ENCODE measurements at places on chromosomes 11 and 22. TPM values are rescaled to one million over a fixed set of nuclear protein-coding genes. Genes with fewer than 3 reads are reported as not detected.

DNA sequence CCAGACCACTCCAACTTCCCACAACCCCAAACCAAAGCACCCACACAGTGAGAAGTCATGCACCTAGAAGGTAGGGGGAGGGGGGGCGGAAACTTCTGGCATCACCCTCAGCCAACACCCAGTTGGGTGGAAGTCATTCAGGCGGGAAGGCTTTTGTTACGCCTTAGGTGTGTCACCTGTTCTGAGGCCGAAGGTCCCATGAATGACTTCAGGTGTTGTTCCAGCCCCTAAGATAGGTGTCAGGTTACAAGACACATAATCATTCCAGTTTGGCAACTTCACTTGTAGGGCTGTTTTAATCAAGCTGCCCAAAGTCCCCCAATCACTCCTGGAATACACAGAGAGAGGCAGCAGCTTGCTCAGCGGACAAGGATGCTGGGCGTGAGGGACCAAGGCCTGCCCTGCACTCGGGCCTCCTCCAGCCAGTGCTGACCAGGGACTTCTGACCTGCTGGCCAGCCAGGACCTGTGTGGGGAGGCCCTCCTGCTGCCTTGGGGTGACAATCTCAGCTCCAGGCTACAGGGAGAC lies at the start of gene TMPRSS4:
TSS of gene TMPRSS4 (plus strand) at position 325 of the 528 bp plus-strand sequence. CDS start 225 bp downstream, outside the sequence.
- H3K27me3 ChIP-seq: no peaks in the 10 kb centered on the region

- H3K27me3 ChIP-seq: no peaks in the 10 kb centered on the region
- H3K36me3 ChIP-seq: no peaks in the 10 kb centered on the region
- no peak overlapping the region for H3K4me3 ChIP-seq
- no peak for DNase-seq
These were observed 25.4 kb upstream of the ADORA2A start for GRCh38 chr22:24401931-24402367.

- peaks cover 4% of the 10 kb centered on the region for H3K36me3 ChIP-seq
- no peak overlapping the region for H3K4me3 ChIP-seq
- peaks cover 40% of the 10 kb centered on the region for H3K27me3 ChIP-seq
- no peak overlapping the region for H3K27ac ChIP-seq
These were observed 15.4 kb downstream of the MS4A13 start for GRCh38 chr11:60530454-60531100.

DNA sequence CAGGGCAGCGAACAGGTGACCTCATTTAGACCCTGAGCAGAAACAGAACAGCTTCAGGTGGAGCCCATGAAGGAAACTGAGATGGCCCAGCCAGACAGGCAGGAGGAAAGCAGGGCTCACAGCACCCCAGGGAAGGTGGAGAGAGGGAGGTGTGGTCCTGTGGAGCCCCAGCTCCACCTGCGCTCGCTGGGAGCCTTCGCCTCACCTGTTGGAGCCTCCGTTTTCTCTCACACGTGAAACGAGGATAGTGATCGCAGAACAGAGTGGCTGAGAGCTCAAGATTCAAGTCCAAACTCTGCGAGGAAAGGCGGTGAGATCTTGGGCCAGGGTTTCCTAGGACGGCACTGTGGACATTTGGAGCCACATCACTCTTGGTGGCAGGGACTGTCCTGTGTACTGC lies 8.6 kb upstream of the CERK start:
- no peak overlapping the region for H3K4me3 ChIP-seq
- peaks cover 27% of the 10 kb centered on the region for H3K4me1 ChIP-seq
- DNase-seq: no peak
- no peaks in the 10 kb centered on the region for H3K27me3 ChIP-seq

DNA sequence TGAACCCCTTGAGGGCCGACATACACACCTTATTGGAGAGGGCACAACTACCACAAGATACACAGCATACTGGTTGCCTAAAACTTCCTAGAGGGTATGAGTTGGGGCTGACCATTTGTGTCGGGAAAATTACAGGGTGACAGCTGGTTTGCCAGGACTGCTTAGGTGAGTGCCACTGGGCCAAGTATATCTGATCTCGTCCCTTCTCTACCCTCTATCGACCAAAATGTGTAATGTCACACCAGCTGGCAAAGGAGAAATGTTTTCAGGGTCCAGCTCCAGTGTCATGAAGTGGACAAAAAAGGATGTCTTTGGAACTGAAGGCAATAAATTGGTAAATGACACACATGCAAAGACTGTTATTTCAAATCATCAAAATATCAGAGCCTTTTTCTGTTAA lies 126.1 kb downstream of the PGR start:
- no peak overlapping the region for H3K4me3 ChIP-seq
- H3K27ac ChIP-seq: no peak overlapping the region
- no peaks in the 10 kb centered on the region for H3K4me1 ChIP-seq
- no peak for DNase-seq
- H3K36me3 ChIP-seq: no peaks in the 10 kb centered on the region

- DNase-seq: no peak
- H3K27ac ChIP-seq: no peak overlapping the region
- H3K4me3 ChIP-seq: no peak overlapping the region
- H3K4me1 ChIP-seq: no peaks in the 10 kb centered on the region
- no peaks in the 10 kb centered on the region for H3K36me3 ChIP-seq
- no peaks in the 10 kb centered on the region for H3K27me3 ChIP-seq
These were observed 636.3 kb upstream of the TENM4 start for GRCh38 chr11:80077113-80077512.

- peaks cover 6% of the 10 kb centered on the region for H3K36me3 ChIP-seq
- no peak overlapping the region for H3K27ac ChIP-seq
- H3K4me1 ChIP-seq: no peaks in the 10 kb centered on the region
- H3K4me3 ChIP-seq: no peak overlapping the region
These were observed 951.1 kb downstream of the LRRC4C start for GRCh38 chr11:40508303-40508702.

DNA sequence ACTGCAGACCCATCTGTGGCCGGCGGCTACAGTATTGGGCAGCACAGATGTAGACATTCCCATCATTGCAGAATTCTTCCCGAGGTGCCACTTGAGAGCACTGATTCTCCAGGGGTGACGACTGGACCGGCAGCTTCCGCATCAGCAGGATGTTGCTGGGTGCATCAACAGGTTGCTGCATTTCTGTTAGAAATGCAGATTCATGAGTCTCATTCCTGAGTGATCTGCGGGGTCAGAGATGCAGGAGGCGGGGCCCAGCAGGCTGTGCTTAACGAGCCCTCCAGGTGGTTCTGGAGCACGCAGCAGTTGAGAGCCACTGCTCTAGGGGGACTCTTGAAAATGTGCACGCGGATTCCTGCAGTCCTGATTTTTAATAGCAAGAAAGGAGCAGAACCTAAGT lies 321.8 kb downstream of the TBC1D22A start:
- DNase-seq: no peak
- H3K27me3 ChIP-seq: no peaks in the 10 kb centered on the region
- H3K4me1 ChIP-seq: peaks cover 23% of the 10 kb centered on the region

DNA sequence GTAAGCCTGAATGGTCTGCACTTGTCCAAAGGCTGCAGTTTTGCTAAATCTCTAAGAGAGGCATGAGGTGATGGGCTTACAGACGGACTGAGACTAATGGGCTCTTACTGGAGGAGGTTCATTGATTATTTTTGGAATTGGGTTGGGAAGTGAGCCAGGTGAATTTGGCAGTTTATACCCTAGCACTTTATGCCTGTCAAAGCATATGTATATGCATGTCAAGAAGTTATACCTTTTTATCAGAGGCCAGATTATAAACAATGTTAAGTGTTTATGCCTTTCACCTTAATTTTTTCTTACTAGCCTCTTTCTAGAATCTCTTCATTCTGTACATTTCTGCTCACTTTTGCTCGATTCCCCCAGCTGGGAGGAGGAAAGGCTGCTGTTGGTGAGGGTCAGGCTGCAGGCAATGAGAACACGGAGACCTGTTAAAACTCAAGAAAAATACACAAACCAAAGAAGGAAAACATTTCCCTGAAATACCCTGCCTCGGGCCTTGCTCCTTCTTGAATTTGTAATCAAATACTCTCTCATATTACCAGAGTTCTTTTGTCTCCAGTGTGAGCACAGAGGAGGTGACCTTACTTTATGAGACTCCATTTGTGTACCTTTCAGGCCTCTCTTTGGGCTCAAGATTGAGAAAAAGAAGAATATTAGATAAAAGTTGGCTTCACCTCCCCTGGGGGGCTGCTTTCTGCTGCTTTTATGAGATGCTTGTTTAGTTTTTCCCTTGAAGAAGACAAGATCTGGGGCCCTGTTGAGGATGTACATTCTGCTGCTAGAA lies 19.6 kb downstream of the NAT10 start:
- no peak for DNase-seq
- no peak overlapping the region for H3K27ac ChIP-seq
- no peaks in the 10 kb centered on the region for H3K27me3 ChIP-seq

- H3K27ac ChIP-seq: no peak overlapping the region
- H3K36me3 ChIP-seq: peaks cover 12% of the 10 kb centered on the region
- peaks cover 5% of the 10 kb centered on the region for H3K4me1 ChIP-seq
These were observed 20.3 kb downstream of the PPP2R1B start for GRCh38 chr11:111745719-111746504.

- H3K27ac ChIP-seq: peak overlapping the region; percentile 86
- no peak for DNase-seq
- no peaks in the 10 kb centered on the region for H3K27me3 ChIP-seq
- peaks cover 16% of the 10 kb centered on the region for H3K36me3 ChIP-seq
These were observed 23.7 kb upstream of the SORL1-AS1 start for GRCh38 chr11:121476379-121477032.

DNA sequence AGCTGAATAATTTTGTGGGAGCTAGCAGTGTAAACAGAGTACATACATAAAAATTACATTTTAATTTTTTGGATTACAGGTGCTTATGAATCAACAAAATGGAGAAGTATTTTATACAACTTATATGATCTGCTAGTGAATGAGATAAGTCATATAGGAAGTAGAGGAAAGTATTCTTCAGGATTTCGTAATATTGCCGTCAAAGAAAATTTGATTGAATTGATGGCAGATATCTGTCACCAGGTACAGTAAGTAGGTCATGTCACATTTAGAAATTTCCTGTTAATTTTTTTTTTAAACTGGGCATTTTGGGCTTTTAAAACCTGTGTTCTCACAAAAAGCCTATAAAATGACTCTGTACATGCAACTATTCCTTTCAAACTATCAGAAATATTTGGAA lies 24.0 kb downstream of the ATM start:
- H3K27me3 ChIP-seq: no peaks in the 10 kb centered on the region
- H3K27ac ChIP-seq: peak overlapping the region; percentile 79
- peaks cover 14% of the 10 kb centered on the region for H3K36me3 ChIP-seq
- no peak for DNase-seq
- no peak overlapping the region for H3K4me3 ChIP-seq

- no peak for DNase-seq
- H3K27me3 ChIP-seq: peaks cover 5% of the 10 kb centered on the region
- no peak overlapping the region for H3K4me3 ChIP-seq
- no peaks in the 10 kb centered on the region for H3K4me1 ChIP-seq
These were observed 24.9 kb downstream of the CLTCL1 start for GRCh38 chr22:19266547-19267086.

DNA sequence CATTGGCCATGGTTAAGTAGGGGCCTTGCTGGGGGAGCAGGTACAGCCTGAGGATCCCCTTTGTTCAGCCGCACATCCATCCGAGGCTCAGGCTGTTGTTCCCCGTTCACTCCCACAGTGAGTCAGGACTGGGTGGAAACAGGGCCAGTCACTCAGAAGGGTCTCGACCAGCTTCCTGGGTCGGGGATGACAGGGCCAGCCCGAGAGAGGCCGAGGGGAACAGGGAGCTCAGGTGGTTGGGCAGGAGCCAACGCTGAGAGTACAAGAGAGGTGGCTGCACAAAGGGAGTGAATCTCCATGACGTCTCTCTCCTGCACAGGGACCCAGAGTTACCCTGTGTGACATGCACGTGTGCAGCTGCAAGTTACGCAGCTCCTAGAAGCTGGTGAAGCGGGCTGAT lies 97.2 kb upstream of the SHANK2 start:
- H3K36me3 ChIP-seq: no peaks in the 10 kb centered on the region
- no peaks in the 10 kb centered on the region for H3K4me1 ChIP-seq
- H3K27me3 ChIP-seq: peaks cover 20% of the 10 kb centered on the region
- no peak overlapping the region for H3K27ac ChIP-seq
- DNase-seq: no peak

DNA sequence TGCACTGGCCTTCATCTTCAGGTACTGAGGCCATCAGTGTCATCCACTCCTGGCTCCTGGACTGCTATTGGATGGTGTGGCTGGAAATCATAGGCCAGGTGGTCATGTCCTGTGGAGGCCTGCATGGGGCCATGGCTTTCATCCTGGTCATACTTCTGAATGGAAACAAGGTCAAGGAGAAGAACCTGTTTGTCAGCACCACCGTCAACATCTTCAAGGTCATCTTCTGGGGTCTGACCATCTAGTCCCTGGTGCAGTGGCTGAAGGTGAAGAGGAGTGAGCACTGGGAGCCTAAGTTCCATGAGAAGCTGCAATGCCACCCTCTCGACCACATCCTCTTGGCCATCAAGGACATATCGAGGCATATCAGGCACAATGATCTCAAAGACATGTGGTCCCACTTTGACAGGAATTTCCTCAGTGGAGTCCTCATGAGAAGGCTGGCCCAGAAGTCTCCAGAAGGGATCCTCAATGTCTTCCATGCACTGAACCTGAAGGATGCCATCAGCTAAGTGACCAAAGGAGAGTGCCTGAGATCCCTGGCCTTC lies 120.0 kb upstream of the SERPIND1 start:
- no peak for DNase-seq
- no peaks in the 10 kb centered on the region for H3K36me3 ChIP-seq
- no peak overlapping the region for H3K27ac ChIP-seq
- H3K4me3 ChIP-seq: no peak overlapping the region
- H3K27me3 ChIP-seq: no peaks in the 10 kb centered on the region

DNA sequence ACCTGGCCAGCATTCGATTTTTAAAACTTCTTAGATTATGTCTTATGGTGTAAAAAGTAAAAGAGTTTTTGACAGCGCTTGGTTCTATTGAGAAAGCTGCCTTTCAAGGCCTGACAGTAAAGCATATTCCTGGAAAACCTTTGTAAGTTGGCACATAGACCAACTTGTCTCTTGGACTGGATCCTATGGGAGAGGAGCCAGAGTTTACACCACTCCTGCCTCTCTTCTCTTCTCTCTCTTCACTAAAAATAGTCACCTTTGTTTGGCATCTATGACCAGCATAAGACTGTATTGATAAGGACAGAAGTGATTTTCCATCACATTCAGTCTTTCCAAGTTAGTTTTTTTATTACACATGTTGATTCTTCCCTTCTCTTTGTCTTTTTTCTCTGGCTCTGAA lies 33.7 kb downstream of the CSRP3 start:
- H3K27me3 ChIP-seq: no peaks in the 10 kb centered on the region
- no peaks in the 10 kb centered on the region for H3K4me1 ChIP-seq
- DNase-seq: no peak
- H3K27ac ChIP-seq: peak overlapping the region; percentile 4
- H3K36me3 ChIP-seq: peaks cover 18% of the 10 kb centered on the region
- H3K4me3 ChIP-seq: no peak overlapping the region

Gene MFRP
- not detected for total RNA-seq

Gene LRRC75B
- total RNA-seq: not detected

Gene C11orf97
- total RNA-seq: not detected

Gene TMEM191C
- 5.6 TPM for total RNA-seq

Gene PANX3
- total RNA-seq: not detected

Gene CNTF
- total RNA-seq: 3.0 TPM

Gene SCN3B
- total RNA-seq: not detected

Gene JHY
- 6.7 TPM for total RNA-seq

Gene WNT7B
- not detected for total RNA-seq

All from naive thymus-derived CD8-positive, alpha-beta T cell (primary cell).